Large intestine (tissue), 12 donors: ENCODE measurements at places on chromosomes 3 and 15.

DNA sequence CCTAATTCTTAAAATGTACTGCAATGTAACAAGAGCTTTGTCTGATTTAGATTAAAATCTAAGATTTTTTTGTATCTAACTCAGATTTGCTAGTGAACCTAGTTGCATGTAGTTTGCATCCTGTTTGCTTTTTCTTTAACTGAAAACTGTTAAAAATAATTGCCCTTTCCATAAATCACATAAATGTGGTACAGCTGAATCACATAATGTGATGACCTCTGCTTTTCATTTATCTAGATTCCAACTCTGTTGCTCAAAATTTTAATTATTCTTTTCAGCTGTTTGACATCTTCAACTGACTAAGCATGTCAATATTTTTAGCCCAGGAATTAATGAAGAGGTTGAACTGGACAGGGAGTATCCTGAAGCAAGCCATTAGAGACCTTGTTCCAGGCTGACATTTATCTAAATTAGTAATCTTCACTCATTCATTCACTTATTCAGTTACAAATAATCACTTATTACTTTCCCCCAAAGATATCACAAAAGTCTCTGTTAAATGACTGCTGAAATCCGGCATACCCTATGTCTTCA lies 101.9 kb upstream of the PLXND1 start:
- no peak overlapping the region for H3K4me3 ChIP-seq
- H3K27me3 ChIP-seq = no peaks in the 10 kb centered on the region
- H3K36me3 ChIP-seq = no peaks in the 10 kb centered on the region

DNA sequence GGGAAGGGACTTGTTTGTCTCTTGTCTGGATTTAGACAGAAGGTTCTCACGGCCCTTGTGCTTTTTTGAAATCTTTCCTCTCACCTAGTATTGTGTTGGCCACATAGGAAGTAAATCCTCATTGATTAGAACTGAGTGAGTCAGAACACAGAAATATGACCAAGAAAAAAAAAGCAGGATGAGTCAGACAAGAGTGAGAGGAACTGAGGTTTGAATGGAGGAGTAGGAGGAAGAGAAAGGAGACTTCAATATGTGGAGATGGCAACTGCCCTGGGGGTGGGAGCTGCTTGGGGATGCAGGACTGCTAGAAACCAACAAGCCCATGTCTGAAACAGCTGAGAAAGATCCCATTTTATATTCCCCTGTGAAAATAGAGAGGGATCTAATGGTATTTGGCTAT lies 194.1 kb upstream of the ZBTB20 start:
- no peaks in the 10 kb centered on the region for H3K36me3 ChIP-seq
- no peak overlapping the region for H3K4me3 ChIP-seq
- H3K27ac ChIP-seq = no peak overlapping the region
- no peaks in the 10 kb centered on the region for H3K27me3 ChIP-seq
- DNase-seq = no peak

DNA sequence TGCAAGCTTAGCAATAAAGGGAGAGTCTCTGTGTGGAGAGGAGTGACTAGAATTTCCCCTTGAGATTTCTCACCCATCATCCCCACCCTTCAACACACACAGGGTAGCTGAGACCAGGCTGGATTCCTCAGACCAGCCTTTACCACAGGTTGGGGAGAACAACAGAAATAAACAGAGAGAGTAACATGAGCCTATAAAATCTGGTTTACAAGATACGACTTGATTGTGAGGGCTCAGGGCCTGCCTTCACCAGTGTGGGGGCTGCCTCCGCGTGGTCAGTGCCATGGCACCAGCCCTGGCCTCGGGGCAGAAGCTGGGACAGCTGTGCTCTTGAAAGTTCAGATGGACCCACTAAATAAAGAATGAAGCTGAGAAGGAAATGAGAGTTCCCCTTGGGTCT lies 14.6 kb upstream of the MAGEF1 start:
- DNase-seq = no peak
- H3K27me3 ChIP-seq = no peaks in the 10 kb centered on the region
- H3K36me3 ChIP-seq = no peaks in the 10 kb centered on the region
- no peak overlapping the region for H3K4me3 ChIP-seq
- H3K27ac ChIP-seq = no peak overlapping the region

DNA sequence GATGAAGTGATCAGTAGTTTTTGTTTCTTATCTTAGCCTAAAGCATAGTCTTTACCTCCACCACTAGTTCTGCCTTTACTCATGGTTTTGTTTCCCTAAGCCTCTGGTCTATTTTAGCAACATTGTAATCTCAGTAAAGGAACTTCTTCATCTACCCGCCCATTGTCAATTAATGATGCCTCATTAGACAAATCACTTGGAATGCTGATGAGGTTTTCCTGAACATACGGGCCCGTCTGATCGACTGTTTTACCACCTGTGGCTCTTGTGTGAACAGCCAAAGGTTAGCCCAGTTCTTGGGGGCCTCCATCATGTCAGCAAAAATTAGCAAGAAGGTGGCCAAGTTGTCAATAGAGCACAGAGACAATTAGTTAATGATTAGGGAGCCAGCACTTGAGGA lies 470.1 kb upstream of the ARRDC4 start:
- H3K27me3 ChIP-seq = no peaks in the 10 kb centered on the region
- no peak for DNase-seq
- H3K4me1 ChIP-seq = no peaks in the 10 kb centered on the region
- no peaks in the 10 kb centered on the region for H3K36me3 ChIP-seq
- no peak overlapping the region for H3K4me3 ChIP-seq
- H3K27ac ChIP-seq = no peak overlapping the region

GRCh38 chr15:37015035-37015434 lies 85.3 kb downstream of the MEIS2 start:
- no peaks in the 10 kb centered on the region for H3K4me1 ChIP-seq
- no peak overlapping the region for H3K27ac ChIP-seq
- peaks cover 6% of the 10 kb centered on the region for H3K27me3 ChIP-seq

DNA sequence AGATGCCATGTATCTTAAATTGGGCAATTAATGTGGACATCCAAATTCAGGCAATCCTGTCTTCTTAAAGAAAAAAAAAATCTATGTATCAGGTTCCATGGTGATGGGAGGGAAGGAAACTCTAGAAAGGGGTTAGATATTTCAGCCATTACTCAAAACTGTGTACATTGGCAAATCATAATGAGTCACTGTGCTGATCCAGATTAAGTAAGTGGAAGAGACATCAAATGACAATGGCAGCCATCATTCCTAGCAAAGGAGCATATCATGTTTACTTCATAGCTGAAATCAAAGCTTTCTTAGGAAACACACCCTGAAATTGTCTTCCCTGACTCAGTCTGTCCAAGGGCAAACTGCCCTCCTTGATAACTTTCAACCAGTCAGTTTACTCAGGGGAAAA lies 713.3 kb upstream of the GBE1 start:
- no peak for DNase-seq
- no peaks in the 10 kb centered on the region for H3K4me1 ChIP-seq
- H3K27me3 ChIP-seq = no peaks in the 10 kb centered on the region
- H3K36me3 ChIP-seq = no peaks in the 10 kb centered on the region

GRCh38 chr15:45326741-45327140 lies 51.6 kb downstream of the GATM start:
- DNase-seq = no peak
- H3K27me3 ChIP-seq = no peaks in the 10 kb centered on the region
- H3K4me3 ChIP-seq = no peak overlapping the region
- H3K36me3 ChIP-seq = no peaks in the 10 kb centered on the region
- H3K4me1 ChIP-seq = no peaks in the 10 kb centered on the region
